Stimulated activated CD4-positive, alpha-beta T cell treated with anti-CD3 and anti-CD28 coated beads, Interleukin-1b, Interleukin-23, amount 100 ng/mL, for 24 hours (primary cell): ENCODE measurements at places on chromosomes 16 and 17.

DNA sequence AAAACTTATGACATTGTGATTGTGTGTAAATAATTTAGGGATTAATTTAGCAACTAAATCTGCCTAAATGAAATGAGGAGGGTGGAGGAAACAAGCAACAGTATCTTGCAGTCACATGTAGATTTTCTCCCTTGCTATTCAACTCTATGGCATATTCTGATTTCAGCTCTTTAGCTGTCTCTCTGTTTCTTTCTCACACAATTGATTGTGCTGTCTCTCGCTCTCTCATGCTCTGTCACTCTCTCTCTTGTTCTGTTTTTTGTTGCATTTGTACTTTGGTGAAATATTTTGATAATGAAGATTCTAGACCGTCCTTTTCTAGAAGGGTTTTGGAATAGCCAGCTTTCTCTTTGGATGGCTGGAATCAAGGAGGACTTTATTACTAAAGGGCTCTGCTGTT is 70.6 kb downstream of the BCAS3 start:
- no peak for DNase-seq

DNA sequence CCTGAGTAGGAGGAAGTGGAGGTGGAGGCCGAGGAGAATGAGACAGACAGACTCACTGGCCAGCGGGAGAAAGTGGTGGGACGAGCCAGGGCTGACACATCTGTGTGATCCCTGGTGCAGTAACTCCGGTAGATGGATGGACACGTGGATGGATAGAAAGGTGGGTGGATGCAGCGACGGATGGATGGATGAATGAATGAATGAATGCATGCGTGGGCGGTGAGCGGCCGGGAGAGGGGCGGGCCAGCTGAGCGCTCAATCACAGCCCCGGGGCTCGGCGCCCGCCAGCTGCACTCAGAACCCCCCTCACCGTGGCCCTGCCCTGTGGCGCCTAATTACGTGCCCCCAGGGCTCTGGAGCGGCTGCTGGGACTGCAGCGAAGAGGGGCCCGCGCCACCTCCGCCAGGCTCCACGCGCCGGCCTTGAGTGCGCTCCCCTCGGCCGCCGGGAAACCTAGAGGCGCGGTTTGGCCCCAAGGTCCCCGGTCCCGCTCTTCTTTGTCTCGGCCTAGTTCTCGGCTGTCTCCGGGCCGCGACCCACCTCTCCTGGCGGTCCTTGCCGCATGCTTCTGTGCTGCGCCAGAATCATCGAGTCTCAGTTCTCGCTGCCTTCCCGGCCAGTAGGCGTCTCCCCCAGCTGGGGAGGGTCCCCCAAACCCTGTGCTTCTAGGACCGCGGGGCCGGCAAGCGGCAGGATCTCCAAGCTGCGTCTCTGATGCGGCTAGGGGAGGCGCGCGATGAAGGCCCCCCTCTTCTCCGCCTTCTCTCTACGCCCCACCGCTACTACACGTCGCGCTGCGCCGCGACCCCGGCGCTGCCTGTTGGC is 41.0 kb downstream of the RAI1 start:
- DNase-seq: no peak

GRCh38 chr17:57881143-57881542 is 31.3 kb upstream of the MRPS23 start:
- DNase-seq: no peak

- DNase-seq: no peak
Observed at GRCh38 chr17:77553459-77554066, 404.9 kb upstream of the TNRC6C start.

GRCh38 chr17:78654325-78654724 is 77.1 kb upstream of the DNAH17 start:
- DNase-seq: no peak

- no peak for DNase-seq
Observed at GRCh38 chr16:12236589-12236988, 260.1 kb downstream of the SNX29 start.
